Stimulated activated CD4-positive, alpha-beta T cell treated with anti-CD3 and anti-CD28 coated beads, Interleukin-12 subunit alpha, Interleukin-12 subunit beta, amount 100 ng/mL, for 4 hours (primary cell): ENCODE measurements at places on chromosomes 11 and 22.

GRCh38 chr11:1230456-1231395 lies 7.9 kb downstream of the MUC5B start:
- DNase-seq: no peak

DNA sequence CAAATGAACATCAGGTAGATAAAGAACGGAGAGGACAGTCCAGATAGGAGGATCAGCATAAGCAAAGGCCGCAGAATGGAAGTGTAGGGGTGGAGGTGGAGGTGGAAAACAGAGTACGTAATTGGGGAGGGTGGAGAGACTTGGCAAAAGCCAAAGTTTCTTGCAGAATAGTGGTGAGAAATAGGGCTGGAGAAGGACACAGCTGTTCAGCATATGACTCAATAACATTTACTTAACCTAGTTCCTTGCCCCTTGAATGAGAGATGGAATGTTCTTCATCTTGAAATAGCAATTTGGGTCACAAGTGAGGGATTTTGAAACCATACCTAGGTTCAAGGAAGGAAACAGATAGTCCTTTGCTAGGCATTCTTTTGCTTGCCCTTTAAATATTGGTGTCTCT lies 235.9 kb upstream of the ARHGAP20 start:
- no peak for DNase-seq

DNA sequence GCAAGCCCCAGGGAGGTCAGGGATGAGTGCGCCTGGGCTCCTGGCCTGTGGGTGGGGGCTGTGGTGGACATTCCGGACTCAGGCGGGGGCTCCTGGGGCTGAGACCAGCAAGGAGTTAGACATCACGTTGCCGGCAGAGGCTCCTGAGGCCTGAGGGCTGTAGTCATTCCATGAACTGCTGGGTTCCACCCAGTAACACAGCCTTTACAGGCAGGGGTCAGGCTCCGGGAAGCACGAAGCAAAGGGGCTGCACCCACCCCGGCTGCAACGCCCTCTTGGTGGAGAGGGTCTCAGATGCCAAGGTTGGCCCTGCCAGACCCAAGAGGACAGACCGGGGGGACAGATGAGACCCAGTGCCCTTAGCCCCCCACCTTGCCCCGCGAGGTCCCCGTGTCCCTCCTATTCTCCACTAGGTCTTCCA lies 9.0 kb downstream of the TNNT3 start:
- no peak for DNase-seq

- no peak for DNase-seq
Measured at GRCh38 chr11:95156133-95156721, 66.6 kb downstream of the ENDOD1 start.

DNA sequence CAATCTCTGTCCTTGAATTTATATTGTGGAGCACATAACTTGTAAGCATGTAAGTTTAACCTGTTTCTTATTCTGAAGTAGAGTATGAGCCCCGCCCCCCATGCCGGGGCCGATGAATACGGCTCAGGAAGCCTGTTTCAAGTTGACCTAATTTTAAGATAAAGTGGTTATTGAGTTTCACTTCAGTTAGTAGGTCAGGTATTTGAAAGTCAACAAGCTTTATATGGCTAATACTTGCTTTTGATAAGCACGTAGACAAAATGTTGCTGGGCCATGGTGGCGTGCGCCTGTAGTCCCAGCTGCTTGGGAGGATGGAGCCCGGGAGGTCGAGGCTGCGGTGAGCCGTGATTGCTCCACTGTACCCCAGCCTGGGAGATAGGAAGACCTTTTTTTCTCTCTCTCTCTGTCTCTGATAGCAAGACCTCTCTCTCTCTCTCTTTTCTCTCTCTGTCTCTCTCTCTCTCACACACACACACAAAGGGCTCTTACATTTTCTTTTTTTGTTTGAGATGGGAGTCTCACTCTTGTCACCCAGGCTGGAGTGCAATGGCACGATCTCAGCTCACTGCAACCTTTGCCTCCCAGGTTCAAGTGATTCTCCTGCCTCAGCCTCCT lies 14.4 kb downstream of the YWHAH start:
- DNase-seq: no peak
